ENCODE measurements at places on chromosomes 2 and 18.

GRCh38 chr2:36464006-36464721, 108.6 kb downstream of the CRIM1 start:
- DNase-seq, result no peak

GRCh38 chr2:120983344-120983743, 247.7 kb downstream of the GLI2 start:
- no peak for DNase-seq

- no peak for DNase-seq
Measured at GRCh38 chr2:8491296-8492027, 190.4 kb upstream of the ID2 start.

DNA sequence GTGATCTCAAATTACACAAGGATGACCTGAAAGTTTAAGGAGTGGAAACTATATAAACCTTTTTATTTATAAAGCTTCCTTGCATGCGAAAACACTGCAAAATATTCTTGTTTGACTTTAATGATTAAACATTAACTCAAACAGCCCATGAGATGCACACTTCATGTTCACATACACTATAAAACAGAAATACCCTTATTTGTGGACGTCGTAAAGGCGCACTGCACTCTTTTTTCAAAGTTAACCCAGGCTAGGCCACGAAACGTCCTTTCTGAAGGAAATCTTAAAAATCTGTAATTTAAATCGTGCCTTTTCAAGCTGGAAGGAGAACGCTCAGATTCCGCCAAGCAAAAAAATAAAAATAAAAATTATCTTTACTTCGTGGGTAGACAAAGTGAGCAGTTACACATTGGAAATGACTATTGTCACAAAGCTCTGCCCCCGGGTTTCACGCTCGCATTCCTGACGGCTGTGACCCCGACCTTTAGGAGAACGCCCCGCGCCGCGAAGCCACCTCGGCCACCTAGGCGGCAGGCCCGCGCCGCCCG, 728 bp downstream of the FAM168B start:
- DNase-seq, result no peak

DNA sequence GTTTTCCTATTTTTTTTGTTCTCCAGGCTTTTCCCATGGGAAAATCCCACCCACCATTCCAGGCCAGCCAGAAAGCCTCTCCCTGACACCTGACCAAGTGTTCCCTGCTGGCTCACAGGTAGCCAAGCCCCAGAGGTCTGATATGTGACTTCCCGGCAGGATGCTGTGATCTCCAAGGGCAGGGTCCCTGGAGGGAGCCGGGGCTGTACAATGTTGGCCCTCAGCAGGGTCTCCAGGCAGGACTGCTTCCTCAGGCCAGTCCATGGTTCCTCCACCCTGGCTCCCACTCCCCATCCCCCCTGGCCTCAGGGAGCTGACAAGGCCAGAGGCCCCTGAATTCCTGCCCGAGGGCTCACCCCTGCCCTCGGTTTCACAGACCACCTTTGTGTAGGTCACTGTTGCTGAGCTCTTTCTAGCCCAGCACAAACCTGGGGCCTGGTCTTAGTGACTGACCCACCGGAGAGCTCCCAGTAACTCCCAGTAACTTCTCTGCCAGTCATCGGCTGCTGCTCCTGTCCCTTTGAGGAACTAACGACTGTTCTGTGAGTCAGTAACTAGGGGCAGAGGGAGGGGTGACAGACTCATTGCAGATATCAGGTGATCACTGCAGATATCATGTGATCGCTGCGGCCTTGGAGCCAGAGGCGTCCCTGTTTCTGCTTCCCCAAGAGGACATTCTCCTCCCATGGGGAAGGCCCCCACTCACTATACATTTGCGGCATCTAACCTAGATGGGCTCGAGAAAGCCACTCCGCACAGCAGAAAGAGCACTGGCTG, 38.7 kb downstream of the SDC1 start:
- peak; percentile 95 for DNase-seq

DNA sequence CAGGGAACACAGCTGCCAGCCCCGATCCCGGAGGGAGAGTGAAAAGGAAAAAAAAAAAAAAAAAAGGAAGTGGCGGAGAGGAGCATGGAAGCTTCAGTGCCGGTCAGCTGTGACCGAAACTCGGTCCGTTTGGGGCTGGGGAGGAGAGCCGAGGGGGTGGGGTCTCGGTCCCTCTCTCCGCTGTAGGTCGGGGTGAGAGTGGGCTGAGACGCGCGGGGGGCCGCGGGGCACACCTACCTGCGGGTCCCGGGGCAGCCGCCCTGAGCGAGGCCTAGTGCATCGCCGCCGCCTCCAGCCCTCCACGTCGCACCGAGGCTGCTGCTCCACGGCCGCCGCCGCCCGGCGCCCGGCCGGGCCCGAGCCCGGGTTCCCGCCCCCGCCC, 536 bp downstream of the VPS54 start:
- DNase-seq, result peak; percentile 58

DNA sequence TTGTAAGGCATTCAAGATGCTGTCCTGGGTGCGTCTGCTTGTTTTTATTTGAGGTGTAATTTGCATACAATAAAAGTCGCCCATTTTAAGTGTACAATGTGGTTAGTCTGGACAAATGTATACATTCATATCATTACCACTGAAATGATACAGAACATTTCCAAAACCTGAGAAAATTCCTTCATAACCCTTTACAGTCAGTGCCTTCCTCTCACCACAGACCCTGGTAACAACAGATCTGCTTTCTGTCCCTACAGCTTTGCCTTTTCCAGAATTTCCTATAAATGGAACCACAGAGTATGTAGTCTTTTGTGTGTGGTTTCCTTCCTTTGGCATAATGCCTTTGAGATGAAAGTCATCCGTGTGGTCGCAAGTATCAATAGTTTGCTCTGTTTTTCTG, 45.8 kb upstream of the NFU1 start:
- no peak for DNase-seq

GRCh38 chr2:8116661-8117060, 565.2 kb upstream of the ID2 start:
- peak; percentile 19 for DNase-seq

DNA sequence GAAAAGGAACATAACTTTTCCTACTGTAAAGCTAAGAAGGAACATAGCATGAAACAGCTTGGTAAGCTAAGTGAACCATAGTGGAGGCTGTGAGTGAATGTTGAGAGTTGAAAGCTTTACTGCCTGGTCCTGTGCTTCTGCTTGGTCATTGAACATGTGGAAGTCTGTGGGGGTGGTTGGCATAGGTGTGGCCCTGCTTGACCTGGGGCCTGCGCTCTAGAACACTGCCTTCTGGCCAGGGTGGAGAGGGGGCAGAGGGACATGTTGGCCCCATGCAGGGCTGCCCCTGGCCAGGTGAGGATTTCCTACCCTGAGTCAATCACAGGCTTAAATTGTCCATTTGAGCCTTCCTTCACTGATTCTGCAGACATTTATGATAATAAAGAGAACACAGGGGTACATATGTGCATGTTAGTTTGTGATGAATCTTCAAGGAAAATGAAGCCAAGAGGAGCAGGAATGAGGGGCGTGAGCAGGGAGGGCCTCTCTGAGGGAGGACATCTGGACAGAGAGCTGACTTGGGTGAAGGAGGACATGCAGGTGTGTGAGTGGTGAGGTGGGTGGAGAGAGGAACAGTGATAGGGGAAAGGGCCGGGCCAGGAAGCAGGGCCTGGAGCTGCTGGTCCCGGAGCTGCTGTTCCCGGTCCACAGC, 16.6 kb downstream of the TRAF3IP1 start:
- DNase-seq, result no peak

GRCh38 chr2:144136297-144137010, 383.5 kb downstream of the ZEB2 start:
- no peak for DNase-seq

DNA sequence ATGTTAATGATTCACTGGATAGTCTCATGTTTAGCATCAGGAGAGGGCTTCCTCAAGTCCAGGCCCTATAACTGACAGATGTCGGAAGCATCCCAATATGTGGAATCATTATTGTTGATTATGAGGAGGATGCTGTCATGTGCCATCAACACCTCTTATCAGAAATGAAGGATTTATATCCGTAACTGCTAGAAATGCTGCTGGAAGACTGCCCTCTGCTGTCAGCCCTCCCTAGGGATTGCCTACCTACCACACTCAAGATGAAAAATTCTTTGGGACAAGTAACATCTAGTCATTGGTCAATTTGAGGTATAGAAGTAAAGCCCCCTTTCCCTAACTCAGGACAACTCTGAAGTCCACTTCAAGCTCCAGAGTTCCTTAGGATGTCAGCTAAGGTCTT, 1166.5 kb upstream of the NXPH2 start:
- DNase-seq, result no peak

DNA sequence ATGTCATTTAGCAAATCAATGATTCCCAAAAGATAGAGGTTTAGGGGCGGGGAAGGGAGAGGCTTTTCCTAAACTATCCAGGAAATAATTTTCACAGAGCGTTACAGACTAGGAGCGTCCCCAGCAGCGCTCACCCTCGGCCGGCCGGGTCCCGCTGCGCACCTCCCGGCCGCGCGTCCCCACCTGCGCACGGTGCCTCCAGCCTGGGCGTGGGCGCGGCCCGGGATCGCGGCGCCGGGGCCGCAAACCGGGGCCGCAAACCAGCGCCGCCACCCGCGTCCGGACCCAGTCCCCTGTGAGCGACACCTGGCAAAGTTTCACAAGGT, 684 bp upstream of the ZCCHC2 start:
- DNase-seq, result no peak

- DNase-seq, result no peak
Measured at GRCh38 chr18:48640566-48641270, 101.9 kb downstream of the CTIF start.

DNA sequence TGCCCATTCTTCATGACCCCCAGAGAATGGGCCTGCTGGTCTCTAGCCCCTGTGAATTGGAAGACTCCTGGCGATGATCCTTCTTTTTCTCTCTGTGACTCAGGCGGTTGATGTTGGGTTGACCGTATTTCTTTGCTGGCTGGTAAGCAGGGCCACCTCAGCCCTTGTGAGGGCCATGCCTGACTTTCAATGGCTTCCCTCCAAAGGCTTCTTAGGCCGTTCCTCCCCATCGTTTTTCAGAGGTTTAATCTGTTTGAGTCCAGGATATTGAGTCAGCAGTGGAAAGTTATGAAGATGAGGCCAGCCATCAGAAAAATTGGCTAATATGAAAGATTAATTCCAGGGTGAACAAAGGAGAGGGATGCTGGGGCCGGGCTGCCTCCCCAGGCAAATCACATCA, 13.6 kb downstream of the HPCAL1 start:
- no peak for DNase-seq

DNA sequence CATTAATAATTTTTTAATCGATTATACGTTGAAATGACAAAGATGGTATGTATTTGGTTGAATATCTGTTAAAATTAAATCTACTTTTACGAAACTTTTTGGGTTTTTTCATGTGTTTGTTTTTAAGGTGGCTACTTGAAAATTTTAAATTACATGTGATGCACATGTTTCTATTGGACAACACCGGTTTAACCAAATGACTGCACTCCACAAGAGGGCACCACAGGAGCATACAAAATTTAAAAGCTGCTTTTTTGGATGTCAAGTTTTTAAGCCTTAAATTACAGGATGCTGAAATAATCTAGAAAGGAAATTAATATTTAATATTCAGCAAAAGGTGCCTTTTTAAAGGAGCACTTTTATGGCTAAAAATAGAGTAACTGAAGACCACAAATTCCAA, 98.7 kb downstream of the ACVR1 start:
- DNase-seq, result peak; percentile 64

- no peak for DNase-seq
Measured at GRCh38 chr2:105653302-105653701, 91.4 kb upstream of the NCK2 start.

DNA sequence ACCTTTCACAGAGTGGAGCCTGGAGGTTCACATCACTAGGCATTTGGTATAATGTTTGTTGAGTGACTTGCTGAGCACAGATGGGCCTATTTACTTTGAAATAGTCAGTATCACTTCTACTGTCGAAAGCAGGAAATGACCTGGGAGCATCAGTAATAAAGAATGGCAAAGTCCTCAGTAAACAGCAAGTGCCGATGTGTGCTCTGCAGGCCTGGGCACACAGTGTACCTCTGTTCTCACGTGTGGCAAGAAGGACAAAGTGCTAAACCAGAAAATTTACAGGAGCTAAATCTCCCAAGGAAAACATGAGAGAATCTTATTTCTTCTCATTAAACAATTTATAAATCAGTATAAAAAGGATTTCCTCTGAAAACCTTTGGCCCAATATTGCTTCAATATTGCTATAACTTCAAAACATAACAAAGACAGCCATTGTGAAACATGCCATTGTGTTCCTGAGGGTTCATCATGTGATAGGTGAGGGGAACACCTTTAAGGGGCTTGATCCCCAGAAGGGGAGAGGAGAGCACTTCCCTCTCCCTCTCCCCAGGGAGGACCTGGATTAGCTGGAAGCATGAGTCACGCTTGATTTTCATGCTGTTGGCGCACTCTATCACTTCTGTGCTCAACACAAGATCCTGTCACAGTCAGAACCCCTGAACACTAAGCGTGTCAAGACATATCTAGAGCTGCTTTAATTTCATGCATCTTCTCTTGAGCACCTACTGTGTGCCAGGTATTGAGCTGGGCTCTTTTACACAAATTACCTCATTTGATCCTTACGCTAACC, 131.5 kb upstream of the SMAD2 start:
- DNase-seq, result no peak

- no peak for DNase-seq
Measured at GRCh38 chr2:43135583-43135982, 90.8 kb downstream of the ZFP36L2 start.

- DNase-seq, result no peak
Measured at GRCh38 chr2:61157371-61158003, 4.5 kb upstream of the C2orf74 start.

DNA sequence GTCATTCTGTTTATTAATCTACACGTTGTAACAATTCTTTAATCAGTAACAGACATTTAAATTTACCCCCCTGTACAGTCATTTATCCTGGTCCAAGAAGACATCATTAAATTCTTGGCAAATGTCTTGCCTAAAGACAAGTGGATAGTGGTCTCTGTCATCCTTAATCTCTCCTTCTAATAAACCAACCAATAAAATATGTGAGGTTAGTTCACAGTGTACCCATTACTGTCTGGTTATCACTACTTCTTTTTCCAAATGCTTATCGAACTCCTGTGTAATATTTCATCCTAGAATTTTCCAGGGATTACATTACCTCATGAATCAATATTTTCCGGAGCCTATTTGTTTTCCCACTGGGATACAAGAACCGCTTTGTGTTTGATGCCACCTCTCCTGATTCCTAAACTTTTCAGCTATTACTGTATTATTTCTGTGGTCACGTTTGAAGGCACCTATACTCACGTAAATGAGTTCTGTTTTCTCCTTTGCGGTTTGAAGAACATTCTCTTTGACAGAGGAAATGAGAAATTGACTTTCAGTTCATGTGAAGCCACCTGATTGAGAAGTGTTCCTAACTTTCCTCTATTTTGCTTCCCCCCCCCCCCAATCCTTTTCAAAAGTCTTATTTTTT, 131.5 kb downstream of the RTN4 start:
- DNase-seq, result no peak
